HAP-1 (cell line): ENCODE measurements at places on chromosomes 1 and 21.

DNA sequence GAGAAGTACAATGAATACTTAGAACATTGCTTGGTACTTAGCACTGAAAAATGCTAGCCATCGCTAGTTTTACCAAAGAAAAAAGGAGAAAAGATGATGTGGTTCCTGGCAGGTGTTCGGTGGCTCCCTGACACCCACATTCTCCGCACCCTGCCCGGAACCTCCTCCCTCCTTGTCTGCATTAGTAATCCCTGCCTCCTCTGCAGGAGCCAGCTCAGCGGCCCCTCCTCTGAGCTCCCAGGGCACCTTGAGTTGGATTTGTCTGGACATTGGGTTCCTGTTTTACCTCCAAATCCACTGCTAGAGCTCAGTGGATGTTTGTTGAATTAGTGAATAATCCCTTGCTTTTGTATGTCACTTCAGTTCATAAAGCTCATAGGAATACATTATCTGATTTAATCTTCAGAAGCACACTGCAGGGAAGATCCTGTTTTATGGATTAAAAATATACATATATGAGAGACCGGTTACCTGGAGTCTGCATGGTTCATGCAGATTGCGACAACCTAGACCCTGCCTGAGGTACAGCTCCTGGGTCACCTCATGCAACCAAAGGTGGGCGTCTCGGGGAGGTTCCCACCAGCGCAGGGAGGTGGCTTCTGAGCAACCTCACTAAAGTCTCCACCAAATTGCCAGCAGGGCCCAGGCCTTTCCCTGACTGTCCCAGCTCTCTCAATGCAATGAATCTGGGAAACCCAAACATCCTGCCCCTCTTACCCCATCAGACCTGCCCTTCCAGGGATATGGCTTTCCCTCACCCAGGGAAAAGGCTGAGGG lies 24.2 kb downstream of the PCAT6 start:
- no peak for DNase-seq

DNA sequence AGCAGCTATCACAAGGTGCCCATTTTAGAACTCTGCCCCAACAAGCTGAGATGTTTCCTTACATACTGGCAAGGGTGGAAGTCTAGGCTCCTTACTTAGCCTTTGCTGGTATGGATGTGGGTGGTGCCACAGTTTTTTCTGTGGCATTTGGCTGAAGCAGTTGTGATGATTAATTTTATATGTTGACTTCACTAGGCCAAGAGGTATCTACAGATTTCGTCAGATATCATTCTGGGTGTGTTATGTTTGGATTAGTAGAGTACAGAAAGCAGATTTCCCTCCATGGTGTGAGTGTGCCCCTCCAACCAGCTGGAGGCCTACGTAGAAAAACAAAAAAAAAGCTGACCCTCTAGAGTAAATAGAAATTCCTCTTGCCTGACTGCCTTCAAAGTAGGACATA lies 317.0 kb downstream of the BARHL2 start:
- no peak for DNase-seq

- DNase-seq: no peak
Observed at GRCh38 chr1:171751221-171751620, 9.4 kb upstream of the VAMP4 start.

DNA sequence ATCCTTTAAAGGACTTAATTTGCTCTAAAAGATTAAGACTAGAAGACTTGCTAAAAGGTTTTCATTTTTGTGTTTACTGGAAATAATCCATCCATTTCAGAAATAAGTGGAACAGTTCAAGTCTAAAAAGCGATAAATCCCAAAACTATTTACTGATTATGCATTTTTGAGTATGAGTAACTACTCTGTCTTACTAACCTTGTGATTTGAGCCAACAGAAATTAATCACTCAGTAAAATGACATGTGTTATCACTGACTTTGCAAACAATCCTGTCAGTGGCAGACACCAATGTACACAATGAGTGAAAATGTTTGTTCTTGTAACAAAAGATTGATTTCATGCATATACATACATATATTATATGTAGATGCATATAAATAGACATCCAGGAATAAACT lies 218.0 kb downstream of the DENND1B start:
- DNase-seq: no peak

- no peak for DNase-seq
Observed at GRCh38 chr1:207713529-207713928, 38.3 kb upstream of the CD46 start.

DNA sequence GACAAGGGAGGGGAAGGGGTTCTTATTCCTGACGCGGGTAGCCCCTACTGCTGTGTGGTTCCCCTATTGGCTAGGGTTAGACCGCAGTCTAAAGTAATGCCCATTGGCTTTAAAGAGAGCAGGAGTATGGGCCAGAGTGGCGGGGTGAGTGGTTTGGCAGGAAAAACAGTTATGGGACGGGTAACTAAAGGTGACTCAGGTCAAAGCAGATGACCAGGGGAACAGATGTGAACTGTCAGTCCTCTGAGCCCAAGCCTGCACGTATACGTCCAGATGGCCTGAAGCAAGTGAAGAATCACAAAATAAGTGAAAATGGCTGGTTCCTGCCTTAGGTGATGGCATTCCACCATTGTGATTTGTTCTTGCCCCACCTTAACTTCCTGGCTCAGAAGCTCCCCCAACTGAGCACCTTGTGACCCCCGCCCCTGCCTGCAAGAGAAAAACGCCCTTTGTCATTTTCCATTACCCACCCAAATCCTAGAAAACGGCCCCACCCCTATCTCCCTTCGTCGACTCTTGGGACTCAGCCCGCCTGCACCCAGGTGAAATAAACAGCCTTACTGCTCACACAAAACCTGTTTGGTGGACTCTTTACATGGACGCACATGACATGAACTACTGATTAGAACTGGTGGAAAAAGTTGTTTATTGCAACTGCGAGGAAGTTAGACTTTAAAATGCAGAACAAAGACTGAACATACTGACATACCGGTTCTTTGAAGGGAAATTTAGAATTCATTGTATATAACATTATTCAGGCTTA lies 758 bp upstream of the ATAD3B start:
- DNase-seq: peak; percentile 35

DNA sequence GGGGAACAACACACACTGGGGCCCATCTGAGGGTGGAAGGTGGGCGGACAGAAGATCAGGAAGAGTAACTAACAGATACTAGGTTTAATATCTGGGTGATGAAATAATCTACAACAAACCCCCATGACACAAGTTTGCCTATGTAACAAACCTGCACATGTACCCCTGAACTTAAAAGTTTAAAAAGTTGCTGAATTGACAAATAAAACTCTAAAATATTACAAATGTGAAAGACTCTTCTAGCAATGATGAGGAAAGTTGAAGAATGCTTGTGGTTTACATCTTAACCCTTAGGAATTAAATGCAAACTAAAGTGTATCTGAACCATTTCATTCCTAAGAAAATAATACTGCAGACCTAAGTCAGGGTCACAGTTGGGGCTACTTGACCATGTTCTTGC lies 525.6 kb upstream of the CAMK1G start:
- DNase-seq: no peak

GRCh38 chr1:6197746-6198427 lies 1.5 kb downstream of the RPL22 start:
- no peak for DNase-seq
